Activated T-helper 9 cell treated with anti-CD3 and anti-CD28 coated beads, Interleukin-2, amount 50 U/mL, for 16 hours (primary cell): ENCODE measurements at places on chromosomes 1 and 21.

DNA sequence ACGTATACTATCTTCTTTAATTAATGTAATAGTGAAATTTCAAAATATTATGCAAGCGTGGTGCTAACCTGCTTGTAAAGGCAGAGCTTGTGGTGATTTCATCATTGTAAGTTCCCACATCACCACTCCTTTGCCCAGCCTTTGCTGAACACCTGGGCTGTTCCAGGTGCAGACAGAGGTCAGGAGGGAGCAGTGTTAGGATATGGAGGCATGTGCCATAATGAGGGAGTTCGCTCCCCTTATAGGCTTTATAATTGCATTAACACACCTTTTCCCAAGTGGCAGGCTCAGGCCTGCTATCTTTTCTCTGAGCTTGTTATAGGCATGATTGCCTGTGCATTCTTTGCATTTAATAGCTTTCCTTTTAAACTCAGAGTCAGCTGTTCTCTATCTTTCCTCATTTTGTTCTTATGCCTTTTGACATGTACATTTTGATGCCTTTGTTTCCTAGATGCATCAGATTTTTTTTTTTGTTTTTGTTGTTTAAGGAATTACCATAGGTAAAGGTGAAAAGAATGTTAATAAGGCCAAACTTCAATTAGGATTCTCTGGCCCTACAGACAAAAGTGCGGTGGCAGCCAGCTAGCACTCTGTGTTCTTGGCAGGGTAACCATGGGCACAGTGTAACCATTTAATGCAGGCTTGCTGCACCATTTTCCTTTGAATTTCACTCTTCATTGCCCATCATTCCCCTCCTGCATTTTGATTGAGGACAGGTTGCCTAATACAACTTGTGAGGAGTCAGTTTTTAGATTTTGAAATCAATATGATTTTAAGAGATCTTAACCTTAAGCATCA, 12.6 kb downstream of the NPL start:
- no peak for DNase-seq

DNA sequence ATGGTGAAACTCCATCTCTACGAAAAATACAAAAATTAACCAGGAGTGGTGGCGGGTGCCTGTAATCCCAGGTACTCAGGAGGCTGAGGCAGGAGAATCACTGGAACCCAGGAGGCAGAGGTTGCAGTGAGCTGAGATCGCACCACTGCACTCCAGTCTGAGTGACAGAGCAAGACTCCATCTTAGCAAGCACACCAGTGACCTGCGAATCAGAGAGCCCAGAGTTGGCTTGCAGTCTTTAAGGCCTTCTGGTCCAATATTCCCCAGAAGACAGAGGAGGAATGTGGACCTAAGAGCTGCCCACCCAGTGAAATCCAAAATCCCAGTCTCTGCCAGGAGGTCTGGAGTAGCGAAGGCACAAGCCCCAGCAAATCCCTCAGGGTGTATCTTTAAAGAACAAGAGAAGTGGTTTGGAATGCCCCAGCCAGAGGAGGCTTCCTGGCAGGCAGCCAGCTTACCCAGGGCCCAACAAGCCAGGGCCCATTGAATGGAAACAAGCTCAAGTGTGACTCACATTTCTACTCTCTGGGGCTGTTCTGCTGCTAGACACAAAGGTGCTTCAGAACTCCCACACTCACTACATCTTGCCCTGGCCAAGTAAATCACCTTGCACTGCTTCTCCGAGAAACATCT, 23.9 kb downstream of the GPR161 start:
- peak; percentile 24 for DNase-seq

GRCh38 chr1:226938903-226939437, 1.1 kb upstream of the COQ8A start:
- DNase-seq: no peak

GRCh38 chr1:89608319-89608983, 24.5 kb upstream of the LRRC8C start:
- peak; percentile 52 for DNase-seq

GRCh38 chr1:199982606-199983005, 44.9 kb upstream of the NR5A2 start:
- no peak for DNase-seq

DNA sequence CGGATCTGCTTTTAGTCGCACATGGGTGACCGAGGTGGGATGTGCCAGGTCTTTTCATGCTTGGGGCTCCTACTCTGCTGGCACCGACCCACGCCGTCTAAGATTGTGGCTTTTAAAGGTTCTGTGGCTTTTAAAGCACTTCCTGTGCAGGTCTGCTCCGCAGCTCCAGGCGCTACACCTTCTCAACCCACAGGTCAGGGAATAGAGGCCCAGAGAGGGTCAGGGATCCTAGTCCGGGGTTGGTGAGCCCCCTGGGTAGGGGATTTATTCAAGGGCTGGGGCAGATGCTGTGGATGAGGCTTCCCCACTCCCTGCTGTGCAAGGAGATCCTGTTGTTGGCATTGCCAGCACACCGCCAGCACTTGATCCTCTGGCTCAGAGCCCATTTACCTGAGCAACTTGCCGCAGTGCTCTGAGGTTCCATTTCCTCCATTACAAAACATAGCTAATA, 212.8 kb upstream of the RAB4A start:
- peak; percentile 4 for DNase-seq

- no peak for DNase-seq
Observed at GRCh38 chr1:234486858-234487840, 8.2 kb upstream of the TARBP1 start.

DNA sequence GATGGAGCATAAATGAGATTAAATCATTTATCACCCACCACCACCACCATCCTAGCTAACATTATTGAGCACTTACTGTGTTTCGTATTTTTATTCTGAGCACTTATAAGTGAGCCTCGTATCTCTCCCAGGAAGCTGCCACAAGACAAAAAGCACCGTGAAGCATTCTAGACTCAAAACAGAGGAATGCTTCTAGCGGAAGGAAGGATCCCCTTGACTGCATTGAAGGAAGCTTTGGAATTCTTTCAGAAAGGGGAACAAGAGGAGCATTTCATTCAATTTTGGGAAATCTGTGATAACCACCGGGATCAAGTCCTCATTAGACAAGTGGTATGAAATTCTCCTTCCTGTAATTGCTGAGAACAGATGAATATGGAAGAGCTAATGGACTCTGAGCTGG, 66.3 kb downstream of the PTPN14 start:
- DNase-seq: no peak

GRCh38 chr21:46322351-46323226, 1.1 kb downstream of the C21orf58 start:
- no peak for DNase-seq

DNA sequence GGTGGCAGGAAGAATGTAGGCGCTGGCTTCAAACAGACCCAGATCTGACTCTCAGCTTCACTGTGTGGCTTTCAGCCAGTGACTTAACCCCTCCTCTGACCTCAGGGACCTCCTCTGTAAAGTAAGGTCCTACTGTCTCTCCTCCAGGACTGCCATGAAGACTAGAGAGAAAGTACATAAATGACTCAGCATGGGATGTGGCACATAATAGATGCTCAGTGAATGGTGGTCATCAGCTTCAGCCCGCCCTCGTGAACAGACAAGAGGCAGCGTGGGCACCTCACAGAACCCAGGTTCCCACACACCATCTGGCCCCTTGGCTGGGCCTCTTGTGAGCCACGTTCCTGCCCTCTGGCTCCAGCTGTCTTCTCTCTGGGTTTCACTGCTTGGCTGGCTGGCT, 126.0 kb downstream of the SYF2 start:
- DNase-seq: no peak

DNA sequence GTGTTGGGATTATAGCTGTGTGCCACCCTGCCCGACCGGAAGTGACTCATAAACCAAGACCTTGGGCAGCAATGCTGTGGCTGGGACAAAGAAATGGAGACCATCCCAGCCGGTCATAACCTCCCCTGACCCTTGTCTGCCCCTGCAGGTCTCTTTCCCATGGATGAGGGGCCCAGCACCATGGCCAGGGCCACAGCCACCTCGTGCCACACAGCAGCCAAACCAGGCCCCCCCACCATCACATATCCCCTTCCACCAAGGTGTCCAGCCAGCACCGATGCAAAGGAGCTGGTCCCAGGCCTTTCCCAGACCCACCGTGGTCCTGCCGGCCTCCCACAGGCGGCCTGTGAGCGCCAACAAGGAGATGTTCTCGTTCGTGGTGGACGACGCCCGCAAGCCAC, 42.2 kb downstream of the FHAD1 start:
- DNase-seq: no peak

GRCh38 chr1:181545395-181545794, 62.1 kb downstream of the CACNA1E start:
- DNase-seq: no peak

- DNase-seq: no peak
Observed at GRCh38 chr21:27636656-27637055, 669.8 kb upstream of the ADAMTS5 start.

GRCh38 chr1:157025385-157025784, 20.2 kb downstream of the ARHGEF11 start:
- DNase-seq: no peak

GRCh38 chr1:75396260-75396659, 214.7 kb downstream of the SLC44A5 start:
- DNase-seq: no peak

GRCh38 chr1:56227886-56228285, 351.5 kb downstream of the PLPP3 start:
- no peak for DNase-seq

DNA sequence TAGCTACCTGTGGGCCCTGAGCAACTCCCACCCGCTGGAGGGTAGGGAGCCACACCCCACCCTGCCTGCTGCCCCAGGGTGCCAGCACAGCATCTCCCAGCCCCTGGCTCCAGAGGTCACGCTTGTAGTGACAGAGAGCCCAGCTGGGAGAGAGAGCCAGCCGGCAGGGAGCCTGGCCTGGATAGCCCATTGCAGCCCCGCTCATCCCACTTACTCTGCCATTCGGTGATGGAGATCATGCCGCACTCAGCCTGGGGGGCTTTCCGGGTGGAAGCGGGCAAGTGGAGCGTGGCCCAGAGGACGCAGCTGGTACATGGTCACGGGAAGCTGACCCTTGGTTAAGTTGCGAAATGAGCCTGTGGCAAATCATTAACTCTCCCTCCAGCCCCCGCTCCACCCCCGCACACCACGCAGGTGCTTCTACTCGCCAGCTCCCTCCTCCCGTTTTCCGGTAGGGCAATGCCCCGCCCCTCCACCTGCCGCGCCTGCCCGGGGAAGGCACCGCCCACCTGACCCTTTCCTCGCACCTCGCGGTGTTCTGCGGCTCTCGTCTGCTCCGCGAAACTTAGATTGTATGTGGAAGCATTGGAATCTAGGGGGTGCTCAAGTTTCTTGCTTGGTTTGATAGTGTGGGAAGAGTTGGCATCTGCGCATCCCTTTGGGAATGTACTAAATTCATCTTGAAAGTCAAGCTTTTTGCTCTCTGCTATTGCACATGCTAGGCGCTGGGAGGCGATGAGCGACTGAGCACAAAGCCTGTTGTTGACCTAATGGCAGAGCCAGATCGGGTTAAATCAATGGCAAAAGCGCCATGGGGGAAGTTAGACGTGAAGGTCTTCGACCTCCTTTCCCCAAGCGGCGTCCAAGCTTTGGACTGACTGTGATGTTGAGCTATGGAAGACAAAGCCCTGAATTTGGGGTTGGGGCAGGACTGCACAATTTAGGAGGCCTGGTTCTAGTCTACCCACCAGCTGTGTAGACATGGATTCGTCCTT, at the start of gene GOLT1A:
TSS of gene GOLT1A (minus strand) at position 321 of the 995 bp plus-strand sequence. CDS start at position 239, 82 bp downstream.
- DNase-seq: no peak

- DNase-seq: no peak
Observed at GRCh38 chr1:162612606-162613400, 19.5 kb upstream of the DDR2 start.

DNA sequence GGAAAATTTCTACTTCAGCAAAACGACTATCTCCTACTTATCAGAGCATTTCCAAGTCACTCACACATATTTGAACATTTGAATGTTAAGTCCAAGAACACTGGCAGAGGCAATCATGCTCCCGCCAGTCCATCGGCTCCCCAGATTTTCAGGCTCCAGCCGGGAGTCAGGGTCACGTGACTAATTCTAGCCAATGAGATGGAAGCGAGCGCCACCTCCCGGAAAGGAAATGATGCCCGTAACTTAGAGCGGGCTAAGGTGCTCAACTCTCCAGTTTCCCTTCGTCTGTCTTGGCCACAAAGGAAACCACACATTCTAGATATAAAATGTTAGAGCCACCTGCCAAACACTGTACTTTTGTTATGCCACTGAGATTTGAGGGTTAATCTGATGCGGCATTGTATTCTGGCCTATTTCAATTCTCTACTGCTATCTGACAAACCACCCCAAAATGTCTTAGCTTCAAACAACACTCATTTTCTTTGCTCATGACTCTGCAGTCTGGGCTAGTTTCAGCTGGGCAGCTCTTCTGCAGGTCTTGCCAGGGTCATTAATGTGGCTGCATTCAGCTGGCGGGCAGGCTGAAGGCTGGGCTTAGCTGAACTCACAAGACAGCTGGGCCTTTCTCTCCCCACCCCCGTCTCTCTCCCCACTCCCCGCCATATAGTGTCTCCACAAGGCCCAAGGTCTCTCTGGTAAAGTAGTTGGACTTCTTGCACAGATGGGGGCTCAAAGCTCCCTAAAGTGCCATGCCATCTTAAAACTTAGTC, 16.5 kb upstream of the LHX4 start:
- no peak for DNase-seq

DNA sequence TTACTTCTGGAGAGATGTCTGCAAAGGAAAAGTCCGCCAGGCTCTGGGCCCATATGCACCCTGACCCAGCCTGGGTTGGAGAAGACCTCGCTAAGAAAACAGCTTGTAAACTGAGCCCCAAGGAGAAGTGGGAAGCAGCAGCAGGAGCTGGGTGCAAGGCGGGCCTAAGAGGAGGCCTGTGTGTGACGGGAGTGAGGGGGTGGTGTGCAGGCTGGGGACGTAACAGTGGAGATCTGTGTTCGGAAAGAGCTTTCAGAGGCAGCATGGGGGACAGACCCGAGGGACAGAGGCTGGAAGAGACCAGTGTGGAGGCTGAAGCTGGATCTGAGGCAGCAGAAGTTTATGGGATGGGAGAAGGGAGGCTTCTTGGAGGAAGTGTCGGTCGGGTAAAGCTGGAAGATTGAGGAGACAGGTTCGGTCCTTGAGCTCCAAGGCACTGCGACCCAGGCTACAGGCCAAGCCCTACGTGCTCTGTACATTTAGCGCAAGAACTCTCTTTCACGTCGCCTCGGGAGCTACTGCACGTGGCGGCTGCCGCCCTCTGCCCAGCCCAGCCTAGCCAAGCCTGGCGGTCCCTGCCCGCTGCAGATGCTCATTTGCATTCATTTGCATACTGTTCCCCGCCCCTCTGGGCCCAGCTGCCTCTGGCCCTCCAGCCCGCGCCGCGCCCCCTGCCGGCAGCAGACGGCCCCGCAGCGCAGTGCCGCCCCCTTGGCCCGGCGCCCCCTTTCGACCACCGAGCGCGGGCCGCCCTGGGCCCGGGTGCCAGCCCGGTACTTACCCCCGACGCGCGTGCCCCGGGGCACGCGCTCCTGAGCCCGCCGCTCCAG, 6.3 kb downstream of the HPCA start:
- DNase-seq: peak; percentile 23

- DNase-seq: no peak
Observed at GRCh38 chr1:213070406-213070805, 19.4 kb downstream of the RPS6KC1 start.

DNA sequence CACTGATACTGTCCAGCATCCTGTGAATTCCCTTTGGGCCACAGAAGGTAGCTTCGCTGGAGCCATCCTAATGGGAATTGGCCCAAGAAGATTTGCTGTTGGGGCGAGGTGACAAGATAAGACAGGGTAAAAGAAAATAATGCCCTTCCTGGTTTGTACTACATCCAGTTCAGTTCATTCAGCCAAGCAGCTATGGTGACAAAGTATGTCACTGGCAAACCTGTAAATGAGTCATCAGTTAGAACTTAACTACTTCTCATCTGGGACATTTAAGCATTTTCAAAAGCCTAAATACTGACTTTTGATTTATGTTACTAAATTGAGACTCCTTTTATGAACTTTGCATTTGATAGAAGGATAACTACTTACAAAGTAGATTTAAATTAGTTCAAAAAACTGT, 54.2 kb downstream of the WDR64 start:
- no peak for DNase-seq

GRCh38 chr21:45998871-45999580, 17.5 kb downstream of the COL6A1 start:
- no peak for DNase-seq
